ENCODE measurements at places on chromosomes 1 and 21.

DNA sequence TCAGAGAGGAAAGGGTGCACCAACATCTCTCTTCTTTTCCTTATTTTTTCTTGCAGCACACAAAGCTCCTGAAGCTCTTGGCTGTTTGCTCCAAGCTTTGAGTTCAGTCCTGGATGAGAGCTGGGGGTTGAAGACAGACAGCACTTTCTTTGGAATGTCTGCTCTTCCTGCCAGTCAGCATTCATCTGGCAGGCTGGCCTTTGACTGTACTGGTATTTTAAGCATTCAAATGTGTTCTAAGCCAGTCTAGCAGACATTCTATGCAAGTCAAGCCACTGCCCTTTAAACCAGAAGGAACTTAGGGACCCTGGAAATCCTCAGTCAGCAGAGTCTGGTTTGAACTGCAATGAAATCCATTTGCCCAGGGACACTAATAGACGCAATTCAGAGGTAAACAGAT lies 45.0 kb downstream of the XCL1 start:
- no peak for DNase-seq

- no peak for DNase-seq
Observed at GRCh38 chr1:159012495-159012894, 2.8 kb downstream of the IFI16 start.

GRCh38 chr1:215273838-215274516 lies 191.4 kb downstream of the KCNK2 start:
- DNase-seq, result no peak

- no peak for DNase-seq
Observed at GRCh38 chr1:26005434-26006105, 7.7 kb upstream of the PAFAH2 start.

DNA sequence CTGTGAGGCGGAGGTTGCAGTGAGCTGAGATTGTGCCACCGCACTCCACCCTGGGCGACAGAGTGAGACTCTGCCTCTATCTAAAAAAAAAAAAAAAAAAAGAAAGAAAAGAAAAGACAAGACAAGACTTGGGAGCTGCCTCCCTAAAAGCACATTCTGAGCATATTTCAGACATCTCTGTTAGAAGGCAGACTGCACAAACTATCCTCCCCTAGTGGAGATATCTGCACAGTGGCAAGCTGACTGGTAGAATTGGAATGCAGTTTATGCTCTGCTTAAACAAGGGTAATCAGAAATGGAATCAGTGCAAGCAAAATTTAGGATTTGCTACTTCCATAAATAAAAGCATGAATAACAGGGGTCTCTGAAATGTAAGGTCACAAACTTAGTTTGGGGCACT lies 31.8 kb downstream of the GNG4 start:
- DNase-seq, result no peak

- DNase-seq, result no peak
Observed at GRCh38 chr1:9314111-9314510, 21.4 kb downstream of the SPSB1 start.

DNA sequence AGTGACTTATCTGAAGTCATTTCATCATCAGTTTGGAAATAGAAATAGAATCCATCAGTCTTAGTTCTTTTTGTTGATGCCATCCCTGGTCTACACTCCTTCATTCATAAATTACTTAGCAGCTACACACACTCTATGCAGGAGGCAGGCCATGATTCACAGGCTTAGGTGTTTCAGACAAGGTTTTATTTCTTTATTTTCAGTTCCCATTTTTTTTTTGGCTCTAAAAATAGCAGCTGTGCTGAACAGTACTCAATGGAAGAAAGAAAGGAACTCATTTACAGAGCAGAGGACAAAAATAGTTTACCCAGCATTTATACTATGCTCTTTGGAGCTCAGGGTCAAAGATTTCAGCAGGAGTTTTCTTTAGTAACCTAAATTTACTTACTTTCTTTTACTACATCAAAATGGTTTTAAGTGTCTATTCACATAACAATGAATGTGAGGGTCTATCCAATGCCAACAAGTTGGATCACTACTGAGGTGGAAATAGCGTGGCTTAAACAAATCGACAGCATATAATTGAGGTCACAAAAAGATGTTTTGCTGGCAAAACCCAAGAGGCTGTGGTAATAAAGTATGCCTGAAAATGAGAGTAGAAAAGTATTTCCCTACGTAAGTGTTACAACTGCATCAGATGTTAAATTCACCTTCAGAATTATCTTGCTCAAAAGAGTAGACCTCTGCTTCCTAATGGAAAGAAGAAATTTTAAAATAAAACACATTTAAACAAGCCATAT lies 7.7 kb downstream of the KRTAP19-8 start:
- DNase-seq, result no peak

- no peak for DNase-seq
Observed at GRCh38 chr1:22643381-22643780, at the start of gene C1QC. TSS of gene C1QC (plus strand) at chr1:22643633. CDS start at chr1:22644024, 391 bp downstream.

GRCh38 chr1:206144605-206145004 lies 27.4 kb upstream of the AVPR1B start:
- DNase-seq, result no peak

- no peak for DNase-seq
Observed at GRCh38 chr1:240720976-240721375, 109.0 kb upstream of the GREM2 start.

- DNase-seq, result no peak
Observed at GRCh38 chr1:215076322-215076721, 6.2 kb upstream of the KCNK2 start.

DNA sequence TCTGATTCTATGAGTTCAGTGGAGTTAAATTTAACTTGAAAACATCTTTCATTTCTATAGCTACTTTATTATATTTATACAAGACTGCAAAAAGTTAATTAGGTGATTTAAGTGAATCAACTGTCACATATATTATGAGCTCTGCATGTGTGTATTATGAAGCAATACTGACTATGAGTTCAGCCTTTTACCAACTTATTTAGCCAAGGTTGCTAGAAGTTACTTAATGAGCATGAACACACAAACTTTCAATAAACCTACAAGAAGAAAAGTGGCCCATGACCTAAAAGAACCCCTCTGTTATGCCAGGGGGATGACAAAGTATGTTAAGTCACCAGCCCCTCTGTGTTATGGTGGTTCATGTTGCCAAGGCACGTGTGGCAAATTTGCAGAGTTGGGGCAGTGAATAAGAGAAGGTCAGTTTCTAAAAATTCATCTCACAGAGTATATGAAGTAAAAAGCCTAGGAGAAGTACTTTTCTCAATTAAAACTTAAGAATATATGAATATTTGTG lies 86.7 kb upstream of the LYPLAL1 start:
- DNase-seq, result no peak

GRCh38 chr1:27021354-27022031 lies 8.8 kb upstream of the TENT5B start:
- no peak for DNase-seq

DNA sequence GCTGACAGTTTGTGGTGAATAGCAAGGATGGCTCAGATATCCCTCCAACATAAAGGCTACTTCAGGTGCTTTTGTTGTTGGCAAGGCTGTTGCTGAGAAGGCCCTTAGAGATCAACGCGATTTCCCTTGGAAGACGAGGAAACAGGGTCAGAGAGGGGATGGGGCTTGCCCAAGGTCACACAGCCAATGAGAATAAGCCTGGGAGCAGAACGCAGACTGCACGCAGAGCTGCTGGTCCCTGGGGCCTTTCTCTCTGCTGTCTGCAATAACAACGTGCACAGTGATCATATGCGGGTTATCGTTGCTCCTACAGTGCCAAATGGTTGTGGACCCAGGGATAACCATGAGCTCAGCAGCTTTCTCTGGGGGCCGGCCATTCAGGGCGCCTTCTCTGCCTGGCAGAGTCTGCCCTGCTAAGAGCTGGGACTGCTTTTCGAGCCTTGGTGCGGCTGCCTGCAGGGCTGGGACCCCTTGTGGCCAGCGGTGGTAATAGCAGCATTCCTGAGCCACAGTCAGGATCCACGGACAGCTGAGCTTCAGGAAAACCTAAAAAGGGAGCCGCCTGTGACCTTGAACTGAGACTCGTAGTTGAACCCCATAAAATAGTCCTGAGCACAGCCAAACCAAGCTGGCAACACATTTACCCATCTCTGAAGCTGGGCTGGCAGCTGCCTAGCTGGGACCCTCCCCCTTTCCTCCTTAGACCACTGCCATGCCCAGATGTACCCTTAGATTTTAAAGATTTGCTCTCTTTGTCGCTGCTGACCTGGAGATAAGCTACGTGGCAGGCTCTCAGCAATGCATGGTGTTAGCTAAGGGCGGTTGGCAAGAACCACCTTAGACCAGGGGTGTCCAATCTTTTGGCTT lies 39.8 kb downstream of the HTR6 start:
- DNase-seq, result peak; percentile 61

- DNase-seq, result no peak
Observed at GRCh38 chr21:25578056-25578961, 29.0 kb downstream of the MRPL39 start.

GRCh38 chr1:227549892-227550291 lies 13.5 kb upstream of the ZNF678 start:
- no peak for DNase-seq

GRCh38 chr1:54711536-54711935 lies 4.1 kb upstream of the TTC4 start:
- no peak for DNase-seq

DNA sequence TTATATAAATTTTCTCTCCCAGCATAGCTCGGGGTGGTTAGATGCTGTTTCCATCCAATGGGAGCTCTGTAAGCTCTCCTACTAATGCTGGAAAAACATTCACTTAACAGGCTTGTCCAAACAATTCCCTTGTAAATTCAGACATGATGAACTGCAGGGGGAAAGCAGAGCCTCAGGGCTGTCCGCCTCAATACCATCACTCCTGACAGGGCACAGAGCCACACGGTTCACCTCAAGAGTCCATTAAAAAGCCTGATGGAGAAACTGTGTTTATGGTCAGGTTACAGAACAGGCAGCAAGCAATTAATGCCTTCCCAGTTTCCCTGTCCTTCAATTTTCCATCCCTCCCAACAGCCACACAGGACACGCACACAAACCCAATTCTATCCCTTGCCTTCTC lies 171.0 kb downstream of the BRINP2 start:
- no peak for DNase-seq

- no peak for DNase-seq
Observed at GRCh38 chr1:37151789-37152188, 117.5 kb upstream of the GRIK3 start.

GRCh38 chr1:66916320-66916719 lies 8.3 kb downstream of the DNAI4 start:
- DNase-seq, result no peak

DNA sequence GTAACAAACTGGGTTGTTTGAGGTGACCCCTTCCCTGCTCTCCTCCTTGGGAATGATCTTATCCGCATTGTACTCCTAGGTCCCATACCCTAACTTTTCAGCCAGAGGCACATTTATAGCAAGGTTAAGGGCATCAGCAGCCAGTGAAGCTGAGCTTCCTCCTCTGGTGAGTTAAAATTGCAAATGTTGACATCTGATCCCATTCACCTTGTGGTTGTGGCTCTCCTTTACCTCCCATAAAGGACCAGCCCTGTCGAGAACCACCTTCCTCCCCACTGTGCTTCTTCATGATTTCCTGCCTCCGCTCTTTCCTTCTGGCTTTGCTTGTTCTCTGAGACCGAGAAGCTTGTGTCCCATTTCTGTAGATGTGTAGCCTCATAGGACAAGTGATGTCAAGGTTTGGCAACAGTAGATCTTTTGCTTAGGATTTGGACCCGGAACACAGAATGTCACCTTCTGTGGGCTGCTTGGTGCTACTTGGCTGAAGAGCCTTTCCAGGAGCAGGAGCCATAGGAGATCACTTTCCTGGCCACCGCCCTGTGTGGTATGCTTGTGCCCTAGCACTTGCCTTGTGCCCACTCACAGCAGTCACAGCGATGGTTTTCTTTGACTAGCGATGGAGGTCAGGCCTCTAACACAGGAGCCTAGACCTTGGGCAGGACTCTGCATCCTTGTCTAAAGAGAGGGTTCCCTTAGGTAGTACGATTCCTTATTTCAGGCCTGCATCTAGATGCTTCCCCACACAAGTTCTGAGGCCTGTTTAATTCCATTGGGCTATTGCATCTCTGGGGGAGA lies 18.8 kb downstream of the SZRD1 start:
- DNase-seq, result no peak

DNA sequence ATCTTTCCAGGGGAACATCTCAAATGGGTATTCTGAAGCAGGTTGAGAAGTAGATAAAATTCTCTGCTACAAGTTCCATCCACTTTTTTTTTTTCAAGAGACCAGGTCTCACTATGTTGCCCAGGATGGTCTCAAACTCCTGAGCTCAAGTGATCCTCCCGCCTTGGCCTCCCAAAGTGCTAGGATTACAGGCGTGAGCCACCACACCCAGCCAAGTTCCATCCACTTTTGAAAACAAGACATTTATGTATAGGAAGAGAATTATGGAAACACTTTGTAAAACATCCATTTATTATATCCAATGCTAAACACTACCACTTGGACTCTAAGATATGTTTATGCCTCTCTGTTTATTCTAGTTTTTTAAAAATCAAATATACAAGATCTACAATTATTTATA lies 13.4 kb downstream of the HNRNPU start:
- no peak for DNase-seq

- DNase-seq, result no peak
Observed at GRCh38 chr21:29064850-29065481, 8.5 kb downstream of the CCT8 start.

GRCh38 chr1:87927391-87928280 lies 599.0 kb downstream of the LMO4 start:
- no peak for DNase-seq

DNA sequence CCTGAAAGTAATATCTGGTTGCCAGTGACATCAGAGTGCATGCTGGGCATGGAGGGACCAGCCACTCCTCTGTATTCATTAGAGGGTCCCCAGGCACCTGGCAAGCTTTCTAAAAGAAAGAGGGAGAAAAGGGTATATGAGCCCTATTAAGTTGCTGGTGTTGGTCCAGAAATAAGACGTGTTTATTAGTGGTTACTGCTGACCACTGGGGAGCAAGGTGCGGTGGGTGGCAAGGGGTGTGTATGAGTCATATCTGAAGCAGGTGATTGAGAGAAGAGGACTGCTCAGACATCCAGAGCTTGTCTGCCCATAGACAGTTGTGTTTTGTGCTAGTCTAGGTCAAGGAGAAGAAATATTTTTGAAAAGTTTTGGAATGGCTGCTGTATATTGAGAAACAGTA lies 298.1 kb downstream of the TM2D1 start:
- DNase-seq, result no peak

- DNase-seq, result peak; percentile 36
Observed at GRCh38 chr1:63828322-63829044, 54.7 kb downstream of the ROR1 start.

DNA sequence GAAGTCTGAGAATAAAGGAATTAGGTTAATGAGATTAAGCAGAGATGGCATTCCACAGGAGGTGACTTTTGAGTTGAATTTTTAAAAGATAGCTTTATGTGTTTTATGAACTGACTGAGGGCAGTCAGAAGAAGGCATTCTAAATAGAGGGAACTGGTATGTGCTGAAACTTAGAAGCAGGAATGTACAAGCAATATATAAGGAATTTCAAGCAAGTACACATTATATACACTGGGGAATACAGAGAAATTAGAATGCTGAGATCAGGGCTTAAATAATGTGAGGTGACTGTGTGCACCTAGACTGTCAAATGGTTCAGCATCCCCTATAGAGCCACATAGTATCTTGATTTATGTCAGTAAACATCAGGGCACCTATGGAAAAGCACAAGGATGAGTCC lies 19.3 kb downstream of the WNT2B start:
- no peak for DNase-seq

Data from NCI-H1694 (cell line).